Hepatocyte (in vitro differentiated cells): ENCODE measurements at places on chromosomes 16 and 17. TPM values are rescaled to one million over a fixed set of nuclear protein-coding genes. Genes with fewer than 3 reads are reported as not detected.

DNA sequence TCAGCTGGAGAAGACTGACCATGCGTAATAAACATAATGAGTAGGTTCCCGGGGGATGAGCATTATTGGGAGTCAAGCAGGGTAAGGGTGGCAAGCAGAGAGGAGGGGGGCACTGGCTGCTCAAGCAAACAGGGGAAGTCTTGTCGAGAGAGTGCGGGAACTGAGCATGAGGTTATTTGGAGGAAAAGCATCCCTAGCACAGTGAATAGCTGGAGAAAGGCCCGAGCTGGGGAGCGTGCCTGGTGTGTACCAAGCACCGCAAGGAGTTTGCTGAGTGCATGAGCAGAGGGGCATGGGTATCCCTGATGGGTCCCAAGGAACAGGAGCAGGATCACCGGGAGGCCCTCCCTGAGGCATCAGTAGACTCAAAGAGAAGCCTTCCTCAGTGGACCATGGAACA is 17.2 kb downstream of the CYTH1 start:
- DNase-seq, result no peak

DNA sequence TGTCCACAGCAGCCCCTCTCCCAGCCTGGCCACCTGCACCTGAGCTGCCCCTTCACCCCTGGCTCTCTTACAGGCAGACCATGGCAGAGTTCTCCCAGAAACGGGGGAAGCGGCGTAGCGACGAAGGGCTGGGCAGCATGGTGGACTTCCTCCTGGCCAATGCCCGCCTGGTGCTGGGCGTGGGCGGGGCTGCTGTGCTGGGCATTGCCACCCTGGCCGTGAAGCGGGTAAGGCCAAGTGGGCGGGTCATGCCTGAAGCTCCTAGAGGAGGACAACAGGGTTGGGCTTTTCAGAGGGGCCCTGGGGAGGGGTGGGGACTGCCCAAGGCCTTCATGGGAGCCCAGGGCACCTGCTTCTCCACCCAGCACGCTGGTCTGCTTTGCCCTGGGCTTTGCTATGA is 2.2 kb downstream of the MIEF2 start:
- no peak for DNase-seq

DNA sequence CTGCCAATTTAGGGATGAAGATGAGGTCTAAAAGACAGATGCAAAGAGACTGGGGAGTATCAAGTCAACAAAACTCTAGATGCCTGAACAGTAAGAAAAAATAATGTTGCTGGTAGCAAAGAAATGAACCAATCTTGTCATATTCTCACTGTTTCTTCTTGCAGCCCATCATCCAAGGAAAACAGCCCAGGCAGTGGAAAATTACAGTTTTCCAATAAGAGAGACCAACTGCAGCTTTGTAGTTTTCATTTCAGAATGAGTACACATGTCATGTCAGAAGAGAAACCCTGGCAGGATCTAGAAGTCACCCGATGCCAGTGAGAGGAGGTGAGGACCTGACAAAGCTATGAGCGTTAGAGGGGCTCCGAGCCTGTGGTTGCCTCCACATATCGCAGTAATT is 500.4 kb upstream of the PSMD7 start:
- DNase-seq, result no peak

GRCh38 chr16:8943966-8944759 is 19.5 kb downstream of the USP7 start:
- no peak for DNase-seq

- no peak for DNase-seq
Observed at GRCh38 chr17:78840530-78840779, 159 bp downstream of the USP36 start.

GRCh38 chr16:14335297-14335696 is 264.2 kb downstream of the MRTFB start:
- no peak for DNase-seq

DNA sequence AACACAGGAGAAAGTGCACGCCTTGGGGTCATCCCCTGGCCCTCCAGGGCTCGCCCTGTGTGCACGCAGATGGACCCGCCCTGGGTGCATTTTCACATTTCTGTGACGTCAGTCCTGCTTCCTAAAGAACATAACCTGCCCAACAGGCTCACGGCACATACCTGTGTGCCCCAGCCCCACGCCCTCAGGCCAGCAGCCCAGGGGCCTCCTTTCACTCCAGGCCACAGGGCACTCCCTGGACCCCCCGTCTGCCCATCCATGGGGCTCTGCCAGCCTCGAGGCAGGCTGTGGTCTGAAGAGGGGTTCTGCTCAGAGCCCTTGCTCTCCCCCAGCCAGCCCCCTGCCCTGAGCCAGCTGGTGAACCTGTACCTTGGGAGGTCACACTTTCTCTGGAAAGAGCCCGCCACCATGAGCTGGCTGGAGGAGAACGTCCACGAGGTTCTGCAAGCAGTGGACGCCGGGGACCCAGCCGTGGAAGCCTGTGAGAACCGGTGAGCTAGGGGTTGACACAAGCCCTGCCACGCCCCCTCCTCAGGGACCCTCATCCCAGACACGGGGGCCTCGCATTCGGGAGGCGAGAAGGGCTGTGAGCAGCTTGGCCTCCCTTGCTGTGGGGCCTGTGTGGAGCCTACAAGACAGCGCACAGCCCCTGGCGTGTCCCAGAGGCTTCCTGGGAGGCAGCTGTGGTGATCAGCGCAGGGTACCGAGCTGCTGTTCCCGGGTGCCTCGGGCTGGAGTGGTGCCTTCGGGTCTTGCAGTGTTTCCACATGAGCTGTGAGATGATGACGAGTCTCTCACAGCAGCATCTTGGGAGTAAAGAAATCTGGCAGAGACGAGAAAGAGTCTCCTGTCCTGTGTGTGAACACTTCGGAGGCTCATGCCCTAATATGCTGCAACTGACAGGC is 13.8 kb upstream of the MC1R start:
- DNase-seq, result no peak

- DNase-seq, result no peak
Observed at GRCh38 chr16:3127745-3128144, 7.1 kb upstream of the ZNF213 start.

The PYY gene
- total RNA-seq, result 3.2 TPM in 1 of 2 replicates, not detected in the other

The MAPT gene
- 0.24 and 0.37 TPM in 2 replicates for total RNA-seq

The BCL6B gene
- total RNA-seq, result 0.53 and 1.1 TPM in 2 replicates

The NPIPA3 gene
- total RNA-seq, result 0.30 and 0.88 TPM in 2 replicates

The SLC22A31 gene
- total RNA-seq, result 1.6 and 2.2 TPM in 2 replicates

The PROCA1 gene
- total RNA-seq, result 3.9 and 4.4 TPM in 2 replicates
